ENCODE measurements at places on chromosomes 2 and 18.

DNA sequence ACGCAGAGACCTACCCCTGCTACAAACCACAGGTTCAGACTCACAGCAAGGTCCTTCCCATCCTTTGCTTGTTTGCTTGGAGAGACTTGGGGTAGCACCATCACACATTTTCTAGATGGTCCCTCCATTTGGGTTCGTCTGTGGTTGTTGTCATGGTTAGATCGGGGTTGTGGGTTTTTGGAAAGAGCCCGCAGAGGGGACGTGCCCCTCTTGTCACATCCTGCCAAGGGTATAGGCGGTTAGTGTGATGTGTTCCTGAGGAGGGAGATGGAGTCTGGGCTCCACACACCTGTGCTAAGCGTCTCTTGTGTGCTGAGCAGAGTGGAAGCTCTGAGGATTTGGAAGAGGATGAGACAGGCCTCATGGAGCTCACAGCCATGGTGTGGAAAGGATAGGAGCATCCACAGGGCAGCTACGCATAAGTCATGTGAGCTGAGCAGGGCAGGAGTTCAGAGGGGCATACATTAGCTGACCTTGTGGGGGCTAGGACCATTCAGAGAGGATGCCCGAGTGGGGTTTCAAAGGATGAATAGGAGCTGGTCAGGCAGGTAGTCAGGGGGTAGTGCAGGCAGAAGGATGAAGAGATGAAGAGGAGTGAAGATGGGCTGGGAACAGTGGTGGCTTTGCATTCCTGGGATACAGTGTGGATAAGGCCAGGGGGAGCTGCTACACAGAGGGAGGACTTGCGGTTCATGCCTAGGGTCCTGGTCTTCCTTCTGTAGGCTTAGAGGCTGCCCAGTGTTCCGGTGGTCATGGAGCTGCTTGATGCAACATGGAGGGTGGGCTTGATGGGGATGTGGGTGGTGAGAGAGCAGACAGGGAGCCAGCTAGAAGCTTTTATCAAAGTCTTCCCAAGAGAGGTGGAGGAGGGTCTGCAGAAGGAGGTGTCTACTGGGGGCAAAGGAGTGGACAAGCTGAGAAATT is 62.9 kb downstream of the ACKR3 start:
- DNase-seq: no peak

GRCh38 chr2:26534865-26535662 is 57.1 kb upstream of the OTOF start:
- no peak for DNase-seq

- DNase-seq: no peak
These were observed 165.2 kb downstream of the DYSF start for GRCh38 chr2:71618327-71619113.

DNA sequence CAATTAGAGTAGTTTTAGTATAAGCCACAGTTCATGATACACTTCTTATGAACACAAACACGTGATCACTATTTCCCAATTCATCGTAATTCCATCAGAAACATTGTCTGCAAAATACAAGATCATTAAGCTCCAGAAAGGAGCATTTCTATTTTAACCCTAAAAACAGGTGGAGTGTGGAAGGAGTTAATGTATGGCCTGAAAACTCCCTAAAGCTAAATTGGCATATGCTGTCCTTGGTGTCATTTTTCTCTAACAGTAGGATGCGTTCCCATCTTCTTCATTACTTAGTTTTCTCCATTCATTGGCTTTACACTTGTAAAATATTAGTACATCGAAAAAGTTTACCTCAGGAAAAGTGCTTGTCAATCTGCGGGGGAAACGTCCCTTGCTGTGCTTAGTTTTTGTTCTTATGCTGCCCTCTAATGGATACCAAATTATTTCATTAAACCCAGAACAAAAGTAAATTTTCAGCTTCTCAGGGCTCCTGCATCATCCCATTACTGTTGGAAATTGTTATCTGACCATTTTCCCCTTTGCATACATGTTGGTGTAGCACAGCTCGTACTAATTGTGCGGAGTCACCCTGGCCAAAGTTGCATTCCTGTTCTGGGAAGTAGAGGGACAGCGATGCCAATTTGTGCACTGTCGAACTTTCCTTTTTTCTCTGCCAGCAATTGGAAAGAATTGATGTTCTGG is 153.4 kb downstream of the GPD2 start:
- peak; percentile 54 for DNase-seq

DNA sequence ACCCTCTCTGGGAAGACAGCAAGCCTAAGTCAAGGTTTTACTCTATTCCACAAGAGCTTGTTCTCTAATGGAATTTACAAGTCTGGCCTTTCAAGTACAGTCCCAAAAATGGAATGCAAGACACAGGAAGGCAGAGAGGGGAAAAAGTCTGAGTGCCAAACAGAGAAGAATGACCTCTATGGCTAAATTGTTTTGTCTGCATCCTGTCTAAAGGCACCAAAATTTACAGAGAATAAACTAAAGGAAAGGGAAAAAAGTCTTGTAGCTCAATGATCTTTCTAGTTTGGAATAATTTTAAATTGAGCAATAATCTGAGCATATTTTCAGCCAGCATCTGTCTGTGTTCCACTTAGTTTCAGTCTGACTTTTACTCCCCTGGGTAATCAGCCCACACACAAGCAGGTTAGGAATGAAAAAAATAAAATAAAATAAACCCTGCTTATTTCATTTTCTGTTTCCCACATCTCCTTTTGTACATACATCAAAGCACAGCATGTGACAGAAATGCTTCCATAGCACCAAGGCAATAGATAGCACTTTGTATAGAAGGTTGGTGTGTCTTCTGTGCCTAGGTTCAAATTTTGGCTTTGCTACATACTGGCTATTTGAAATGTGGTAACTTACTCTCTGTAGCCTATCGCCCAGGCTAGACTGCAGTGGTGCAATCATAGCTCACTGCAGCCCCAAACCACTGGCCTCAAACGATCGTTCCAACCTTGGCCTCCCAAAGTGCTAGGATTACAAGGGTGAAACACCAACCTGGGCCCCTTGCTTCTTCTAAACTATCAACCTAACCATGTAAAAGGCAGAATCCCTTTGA is 105.1 kb downstream of the SLC8A1 start:
- DNase-seq: no peak

- DNase-seq: peak; percentile 6
These were observed 8.7 kb upstream of the SERPINB13 start for GRCh38 chr18:63578357-63578958.

- no peak for DNase-seq
These were observed 143.9 kb upstream of the SLC39A10 start for GRCh38 chr2:195513119-195513518.

- no peak for DNase-seq
These were observed 38.5 kb upstream of the ACMSD start for GRCh38 chr2:134799936-134800335.

GRCh38 chr2:207064128-207064690 is 101.5 kb downstream of the KLF7 start:
- no peak for DNase-seq

- no peak for DNase-seq
These were observed 27.8 kb downstream of the MBD5 start for GRCh38 chr2:148048475-148049221.

- DNase-seq: no peak
These were observed 3.0 kb downstream of the WDR75 start for GRCh38 chr2:189444322-189444721.

DNA sequence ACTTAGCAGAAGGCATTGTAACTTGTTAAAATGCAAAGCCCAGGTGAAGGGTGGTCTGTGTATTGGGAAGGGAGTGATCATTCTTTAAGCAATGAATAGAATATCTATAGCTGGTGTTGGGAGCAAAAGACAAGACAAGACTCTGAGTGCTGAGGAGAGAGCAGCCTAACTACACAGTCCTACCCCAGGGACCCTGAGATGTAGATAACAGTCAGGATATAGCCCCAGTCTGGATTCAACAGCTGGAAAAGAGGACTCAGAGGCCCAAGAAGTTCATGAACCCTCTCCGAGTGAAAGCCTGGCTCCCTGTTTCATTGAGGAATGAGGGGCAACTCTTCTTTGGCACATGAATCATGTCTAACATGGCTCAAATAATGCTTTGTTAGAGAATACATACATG is 310.7 kb upstream of the SLC14A2 start:
- DNase-seq: no peak

- DNase-seq: no peak
These were observed 317.9 kb upstream of the UBE2E3 start for GRCh38 chr2:180662521-180662920.

DNA sequence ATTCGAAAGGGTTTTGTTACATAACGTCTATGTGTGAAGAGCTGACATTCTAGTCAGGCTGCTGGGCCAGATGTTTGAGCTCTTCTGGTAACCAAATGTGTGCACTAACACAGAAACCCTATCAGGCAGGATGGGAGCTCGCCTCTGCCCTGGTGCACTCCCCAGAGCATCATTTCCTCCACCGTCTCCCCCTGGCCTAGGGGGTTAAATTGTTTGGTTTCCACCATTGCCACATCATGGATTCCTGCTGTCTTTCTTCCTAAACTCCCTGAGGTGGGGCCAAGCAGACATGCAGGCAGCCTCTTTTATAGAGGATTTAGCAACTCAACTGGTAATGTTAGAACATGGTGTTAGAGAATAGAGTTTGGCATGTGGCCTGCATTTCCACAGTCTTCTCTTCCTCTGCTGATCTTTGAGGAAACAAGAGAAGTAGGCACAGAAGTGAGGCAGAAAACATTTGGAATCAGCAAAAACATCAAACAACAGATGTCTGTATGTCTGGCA is 87.3 kb downstream of the ANTXR1 start:
- no peak for DNase-seq

DNA sequence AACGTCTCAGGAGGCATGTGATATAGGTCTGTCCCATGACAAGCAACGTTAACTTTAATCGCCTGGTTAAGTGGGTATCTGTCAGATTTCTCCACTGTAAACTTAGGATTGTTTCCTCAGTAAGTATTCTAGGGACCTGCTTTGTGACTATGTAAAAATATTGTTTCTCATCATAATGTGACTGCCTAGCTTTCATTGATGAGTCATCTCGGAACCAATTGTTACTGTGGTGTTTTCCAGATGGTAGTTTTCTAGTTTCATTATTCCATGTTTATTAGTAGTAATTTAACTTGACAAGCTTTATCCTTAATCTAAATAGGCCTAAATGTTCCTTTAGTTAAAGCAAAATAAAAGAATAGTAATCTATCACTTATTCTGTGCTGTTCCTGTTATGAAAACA is 28.2 kb upstream of the GATA6 start:
- DNase-seq: no peak

DNA sequence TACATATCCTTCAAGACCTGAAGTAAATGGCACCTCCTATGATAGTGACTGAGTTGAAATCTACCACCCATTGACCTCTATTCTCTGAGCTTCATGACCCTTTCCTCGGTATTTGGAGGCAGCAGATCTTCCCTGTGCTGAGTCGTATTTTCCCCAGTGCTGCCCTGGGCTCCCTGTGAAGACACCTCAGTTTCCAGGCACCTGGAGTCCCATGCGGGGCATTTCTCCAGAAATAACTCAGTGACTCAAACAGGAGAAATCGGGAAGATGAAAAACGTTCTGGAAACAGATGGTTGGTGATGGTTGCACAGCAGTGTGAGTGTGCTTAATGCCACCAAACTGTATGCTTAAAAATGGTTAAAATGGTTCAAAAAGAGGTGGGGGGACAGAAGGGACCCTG is 18.0 kb downstream of the SMYD1 start:
- no peak for DNase-seq

DNA sequence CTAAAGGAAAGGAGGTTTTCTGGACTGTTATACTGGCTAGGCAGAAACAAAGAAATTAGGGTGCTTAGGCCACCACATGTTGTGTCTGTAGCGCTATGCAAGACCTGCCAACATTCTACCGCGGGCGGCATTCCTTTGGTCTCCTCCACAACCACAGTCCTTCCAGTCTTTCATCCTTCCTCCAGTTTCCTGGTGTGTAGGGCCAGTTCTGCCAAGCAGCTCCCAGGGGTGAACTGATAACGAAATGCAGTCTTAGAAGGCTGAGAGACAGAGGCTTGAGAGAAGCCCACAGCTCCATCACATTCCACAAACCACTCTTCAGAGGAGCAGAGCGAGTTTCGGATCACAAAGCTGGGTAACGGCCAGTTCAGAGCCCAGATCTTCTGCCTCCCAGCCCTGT is 19.5 kb upstream of the CXXC1 start:
- no peak for DNase-seq

GRCh38 chr2:58289029-58289428 is 47.9 kb upstream of the FANCL start:
- DNase-seq: no peak

- no peak for DNase-seq
These were observed 45.5 kb downstream of the OSR1 start for GRCh38 chr2:19312949-19313348.

- no peak for DNase-seq
These were observed 210.6 kb downstream of the AGPS start for GRCh38 chr2:177603181-177603580.

DNA sequence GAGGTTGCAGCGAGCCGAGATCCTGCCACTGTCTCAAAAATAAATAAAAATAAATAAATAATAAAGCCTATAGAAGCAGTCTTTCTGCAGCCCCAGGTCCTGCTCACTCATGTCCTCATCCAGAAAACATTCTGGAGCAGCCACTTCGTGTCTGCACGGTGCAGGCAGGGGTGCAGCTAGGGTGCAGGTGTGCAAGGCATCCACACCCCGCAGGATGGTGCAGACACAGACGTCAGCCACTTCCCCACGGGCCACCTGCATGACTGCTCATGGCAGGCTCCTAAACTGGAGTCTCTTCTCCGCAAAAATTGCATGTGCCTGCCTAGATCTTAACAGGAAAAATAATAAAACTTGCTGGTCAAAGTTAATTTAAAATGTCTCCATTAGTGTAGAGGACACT is 80.2 kb upstream of the SNTG2 start:
- no peak for DNase-seq

- DNase-seq: no peak
These were observed 5.9 kb downstream of the TRIB2 start for GRCh38 chr2:12722447-12723316.

DNA sequence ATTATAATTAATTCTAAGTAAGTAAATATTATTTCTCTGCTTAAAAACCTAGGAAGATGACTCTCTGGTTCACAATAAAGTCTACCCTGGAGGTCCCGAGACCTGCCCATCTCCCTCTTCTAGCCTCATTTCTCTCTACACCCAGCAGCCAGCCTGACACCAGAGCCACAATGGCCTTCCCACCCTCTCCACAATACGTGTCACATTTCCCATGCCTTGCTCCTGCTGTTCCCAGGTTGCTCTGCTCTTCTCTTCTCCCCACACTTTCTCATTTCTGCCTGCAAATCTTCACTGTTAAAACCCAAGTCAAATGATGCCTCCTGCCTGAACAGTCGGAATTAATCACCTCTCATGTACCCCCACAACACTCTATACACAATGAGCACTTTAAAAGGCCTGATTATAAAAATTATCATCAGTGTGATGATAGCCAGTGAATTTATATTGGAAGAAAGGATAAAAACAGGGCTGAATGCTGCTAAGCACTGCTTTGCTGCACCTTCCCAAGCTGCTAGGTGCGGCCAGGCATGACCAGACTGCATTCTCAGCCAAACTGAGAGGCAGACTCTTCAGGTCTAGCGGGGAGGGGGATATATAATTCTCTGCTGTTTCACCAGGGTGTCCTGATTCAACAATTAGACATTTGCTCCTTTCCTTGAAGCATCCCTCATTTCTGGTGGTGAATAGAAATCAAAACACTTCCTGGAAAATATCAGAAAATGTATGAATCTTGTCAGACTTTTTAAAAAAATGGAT is 160.6 kb downstream of the DTNA start:
- DNase-seq: no peak
